ENCODE measurements at places on chromosomes 3 and 15. TPM values are rescaled to one million over a fixed set of nuclear protein-coding genes. Genes with fewer than 3 reads are reported as not detected.

DNA sequence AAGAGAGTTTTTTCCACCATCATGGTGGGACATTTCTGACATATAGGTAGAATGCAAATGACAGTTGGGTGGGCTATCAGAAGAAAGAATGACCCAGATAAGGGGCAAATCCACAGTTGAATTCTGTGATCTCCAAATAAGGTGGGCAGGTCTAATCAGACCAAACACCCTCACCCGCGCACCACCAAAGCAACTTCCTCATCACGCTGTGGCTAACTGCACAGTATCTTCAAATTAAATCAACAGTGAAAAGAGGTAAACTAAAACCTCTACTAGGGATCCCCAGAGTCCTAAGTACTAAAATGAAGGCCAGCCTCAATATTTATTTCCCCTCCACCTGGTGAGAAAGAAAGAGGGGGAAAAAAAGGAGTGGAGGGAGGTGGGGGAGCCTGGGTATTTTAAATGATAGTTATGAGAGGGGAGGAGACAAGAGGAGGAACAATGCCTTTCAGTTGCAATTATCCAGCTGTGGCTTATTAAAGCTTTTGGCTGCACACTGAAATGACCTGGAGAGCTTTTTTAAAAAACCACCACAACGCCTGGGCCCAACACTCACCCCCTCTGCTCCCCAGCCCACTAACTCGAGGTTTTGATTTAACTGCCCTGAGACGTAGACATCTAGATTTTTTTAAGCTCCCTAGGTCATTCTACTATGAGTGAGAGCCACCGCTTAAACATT lies 61.0 kb downstream of the LRIG1 start:
- H3K36me3 ChIP-seq, result no peaks in the 10 kb centered on the region
- DNase-seq, result no peak
- H3K4me1 ChIP-seq, result no peaks in the 10 kb centered on the region
- H3K4me3 ChIP-seq, result no peak overlapping the region
- H3K27me3 ChIP-seq, result no peaks in the 10 kb centered on the region

DNA sequence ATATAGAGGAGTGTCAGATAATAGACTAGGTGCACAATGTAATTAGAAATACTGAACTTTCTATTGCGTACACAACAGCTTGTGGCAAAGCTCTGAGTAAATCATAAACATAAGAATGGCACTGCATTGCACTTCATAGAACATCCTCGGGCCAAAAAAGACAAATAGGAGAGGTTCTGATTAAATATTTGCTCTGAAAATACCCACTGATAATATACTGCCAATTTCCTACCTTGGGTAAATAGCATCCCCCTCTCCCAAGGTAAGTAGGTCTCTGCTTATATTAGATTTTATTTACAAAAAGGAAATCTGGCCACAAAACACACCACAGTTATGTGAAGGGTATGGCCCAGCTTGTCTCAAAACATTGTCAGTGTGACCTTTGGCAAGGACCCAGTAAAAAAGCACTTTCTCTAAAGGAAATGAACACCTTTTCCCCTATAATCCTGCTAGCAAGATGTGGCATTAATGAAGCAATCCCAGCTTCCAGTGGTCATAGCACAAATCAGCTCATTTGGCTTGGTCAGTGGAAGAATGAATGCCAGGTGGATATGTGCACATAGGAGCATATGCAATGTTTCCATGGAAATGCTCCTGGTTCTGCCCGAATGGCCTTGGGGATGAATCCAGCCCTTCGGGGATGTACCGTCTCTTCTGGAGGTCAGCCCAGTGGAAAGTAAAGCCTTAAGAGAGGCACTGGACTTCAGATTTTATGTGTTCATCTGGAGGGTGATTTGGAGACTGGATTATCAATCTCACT lies 315.9 kb downstream of the LSAMP start:
- H3K36me3 ChIP-seq, result no peaks in the 10 kb centered on the region
- H3K27me3 ChIP-seq, result no peaks in the 10 kb centered on the region
- H3K4me1 ChIP-seq, result no peaks in the 10 kb centered on the region
- no peak for DNase-seq
- no peak overlapping the region for H3K4me3 ChIP-seq

DNA sequence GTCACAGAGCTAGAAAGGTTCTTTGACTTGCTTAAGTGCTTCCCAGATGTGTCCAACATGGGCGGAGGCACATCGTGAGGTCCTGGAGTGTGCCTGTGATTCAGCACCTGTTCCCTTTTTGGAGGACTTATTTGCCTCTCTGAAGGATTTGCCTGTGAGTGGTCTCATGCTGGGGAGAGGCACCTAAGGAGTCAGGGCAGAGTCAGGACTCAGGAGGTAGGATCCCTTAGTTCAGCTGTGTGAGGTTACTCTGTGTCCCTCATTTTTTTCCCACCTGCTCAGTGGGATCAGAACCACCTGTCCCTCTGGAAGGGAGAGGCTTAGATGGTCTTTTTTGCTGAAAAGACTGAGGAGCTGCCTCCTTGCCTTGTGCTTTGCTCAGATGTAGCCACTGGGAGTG lies 3.0 kb downstream of the ZNF589 start:
- no peak overlapping the region for H3K4me3 ChIP-seq
- no peak overlapping the region for H3K27ac ChIP-seq
- DNase-seq, result no peak

GRCh38 chr15:75022783-75023180 lies 608 bp upstream of the PPCDC start:
- no peak for DNase-seq
- H3K4me3 ChIP-seq, result no peak overlapping the region
- H3K4me1 ChIP-seq, result no peaks in the 10 kb centered on the region
- no peaks in the 10 kb centered on the region for H3K36me3 ChIP-seq
- H3K27me3 ChIP-seq, result no peaks in the 10 kb centered on the region
- 0 out of 2 replicates have a peak overlapping the region, but pooled peaks have one; percentile 14 for H3K27ac ChIP-seq

GRCh38 chr3:188911026-188911850 lies 260.5 kb upstream of the TPRG1 start:
- no peaks in the 10 kb centered on the region for H3K4me1 ChIP-seq
- H3K4me3 ChIP-seq, result no peak overlapping the region
- no peak for DNase-seq
- H3K27me3 ChIP-seq, result no peaks in the 10 kb centered on the region
- H3K27ac ChIP-seq, result no peak overlapping the region

GRCh38 chr3:171687581-171687980 lies 122.7 kb downstream of the PLD1 start:
- H3K4me3 ChIP-seq, result no peak overlapping the region
- no peaks in the 10 kb centered on the region for H3K36me3 ChIP-seq
- H3K27me3 ChIP-seq, result no peaks in the 10 kb centered on the region
- DNase-seq, result no peak
- no peak overlapping the region for H3K27ac ChIP-seq
- H3K4me1 ChIP-seq, result no peaks in the 10 kb centered on the region

DNA sequence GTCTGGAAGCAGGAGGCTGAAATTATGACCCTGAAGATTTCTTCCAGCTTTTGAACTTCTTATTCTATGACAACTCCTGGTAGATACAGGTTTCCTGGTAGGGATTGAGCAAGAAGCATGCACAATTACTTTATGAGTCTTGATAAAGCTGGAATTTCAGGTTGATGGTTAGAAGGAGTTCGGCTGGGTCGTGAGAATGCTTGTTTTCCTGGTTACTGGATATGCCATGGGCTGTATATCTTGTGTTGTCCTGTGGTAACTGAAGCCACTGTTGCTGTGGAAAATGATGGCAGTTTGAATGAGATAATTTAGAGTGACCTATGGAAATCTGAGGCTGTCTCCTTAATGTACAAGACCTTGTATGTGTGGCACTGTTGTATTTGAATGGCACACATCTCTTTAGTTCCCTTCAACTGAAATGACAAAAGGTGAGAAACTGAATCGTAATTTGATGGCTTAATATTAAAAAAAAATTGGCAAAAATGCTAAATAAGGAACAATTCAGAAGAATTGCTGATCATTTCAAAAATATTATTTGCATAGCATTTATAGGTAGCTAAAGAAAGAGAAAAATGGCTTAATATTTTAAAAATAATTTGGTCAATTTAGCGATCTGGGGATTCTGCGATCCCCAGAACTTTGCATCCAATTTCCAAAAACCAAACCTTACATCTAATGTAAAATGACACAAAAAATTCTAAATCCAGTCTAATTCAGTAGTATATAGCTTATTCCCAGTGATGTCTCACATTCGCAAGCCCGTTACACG lies 1.1 kb upstream of the UBE2E1 start:
- peaks cover 27% of the 10 kb centered on the region for H3K4me1 ChIP-seq
- H3K36me3 ChIP-seq, result peaks cover 3% of the 10 kb centered on the region
- peak overlapping the region; percentile 88 for H3K27ac ChIP-seq
- peak overlapping the region; percentile 44 for H3K4me3 ChIP-seq

GRCh38 chr3:175914785-175915184 lies 1055.7 kb downstream of the NAALADL2 start:
- no peaks in the 10 kb centered on the region for H3K4me1 ChIP-seq
- H3K27me3 ChIP-seq, result no peaks in the 10 kb centered on the region
- H3K4me3 ChIP-seq, result no peak overlapping the region
- no peak overlapping the region for H3K27ac ChIP-seq

LOXL1 gene
- 18.6 TPM for total RNA-seq

TGM4 gene
- total RNA-seq, result 0.46 TPM

IL5RA gene
- not detected for total RNA-seq

SLC12A1 gene
- total RNA-seq, result not detected

RPN1 gene
- 320 TPM for total RNA-seq
